HFFc6 (cell line): ENCODE measurements at places on chromosomes 2 and 18. TPM values are rescaled to one million over a fixed set of nuclear protein-coding genes. Genes with fewer than 3 reads are reported as not detected.

HAAO gene
- total RNA-seq = 0.35 TPM in 1 of 3 replicates, not detected in the others

SULT1C2 gene
- not detected in 3 replicates for total RNA-seq

PRKAG3 gene
- total RNA-seq = not detected in 3 replicates

RNF144A gene
- total RNA-seq = not detected in 2 replicates

ANKRD30B gene
- total RNA-seq = not detected in 3 replicates
